CD4-positive, alpha-beta memory T cell (primary cell): ENCODE measurements at places on chromosomes 6 and 20. TPM values are rescaled to one million over a fixed set of nuclear protein-coding genes. Genes with fewer than 3 reads are reported as not detected.
A peak's percentile ranks its signal among the peaks of the same experiment; 100 is the strongest.

DNA sequence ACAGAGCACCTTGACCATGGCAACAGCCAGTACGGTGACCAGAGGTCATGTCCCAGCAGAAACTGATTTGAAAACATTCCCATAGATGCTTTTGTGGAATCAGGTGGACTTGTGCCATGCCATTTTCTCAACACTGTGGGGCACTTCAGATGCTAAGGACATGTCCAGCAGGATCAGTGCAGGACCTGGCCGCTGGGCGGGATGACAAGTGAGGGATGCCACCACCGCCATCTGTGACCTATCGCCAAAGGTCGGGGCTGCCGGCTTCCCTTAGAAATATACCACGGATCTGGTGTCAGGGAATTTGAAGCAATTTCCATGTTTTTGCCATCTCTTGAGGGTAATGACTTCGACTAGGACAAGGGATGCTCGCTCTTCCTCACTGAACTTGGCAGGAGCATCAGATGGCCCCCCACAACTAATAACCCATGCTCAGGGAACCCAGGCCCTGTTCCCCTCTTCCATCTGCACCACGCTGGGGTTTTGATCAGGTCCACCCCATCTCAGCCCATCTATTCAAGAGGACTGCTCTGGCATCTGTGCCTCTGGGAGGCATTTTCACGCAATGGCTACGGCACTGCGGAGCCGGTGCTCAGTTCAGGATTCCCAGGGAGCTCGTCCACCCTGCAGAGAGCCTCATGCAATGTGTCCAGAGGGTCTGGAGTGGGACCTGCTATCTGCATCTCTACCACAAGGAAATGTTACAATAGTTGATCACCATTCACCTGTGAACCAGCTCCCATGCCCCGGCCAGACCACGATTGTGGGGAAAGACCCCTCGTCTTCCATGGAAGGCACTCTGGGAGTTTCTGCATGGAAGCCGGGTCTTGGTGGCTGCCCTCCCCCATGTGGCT is 302.6 kb downstream of the TAF4 start:
- no peak for DNase-seq
- H3K27ac ChIP-seq, result no peak overlapping the region
- no peaks in the 10 kb centered on the region for H3K36me3 ChIP-seq

DNA sequence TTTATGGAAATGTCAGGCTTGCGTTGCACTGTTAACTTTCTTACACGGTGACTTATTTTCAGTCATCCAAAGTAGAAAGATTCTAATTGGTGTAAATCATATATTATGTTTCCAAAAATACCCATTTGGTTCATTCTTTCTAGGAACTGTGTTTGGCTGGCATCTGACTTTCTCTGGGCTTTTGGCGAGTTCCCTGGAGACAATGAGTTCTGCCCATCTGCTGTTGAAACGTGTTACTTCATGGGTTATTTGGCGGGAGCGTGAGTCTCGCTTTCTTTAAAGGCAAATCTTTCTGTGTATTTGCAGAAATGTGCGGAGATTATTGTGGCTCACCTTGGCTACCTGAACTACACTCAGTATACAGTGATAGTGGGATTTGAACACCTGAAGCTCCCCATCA is 29.5 kb downstream of the TMEM181 start:
- no peaks in the 10 kb centered on the region for H3K27me3 ChIP-seq
- DNase-seq, result no peak
- peaks cover 82% of the 10 kb centered on the region for H3K36me3 ChIP-seq
- H3K4me1 ChIP-seq, result no peaks in the 10 kb centered on the region
- no peak overlapping the region for H3K27ac ChIP-seq

- H3K4me3 ChIP-seq, result no peak overlapping the region
- H3K36me3 ChIP-seq, result no peaks in the 10 kb centered on the region
Measured at GRCh38 chr6:21987501-21987957, 309.3 kb downstream of the PRL start.

DNA sequence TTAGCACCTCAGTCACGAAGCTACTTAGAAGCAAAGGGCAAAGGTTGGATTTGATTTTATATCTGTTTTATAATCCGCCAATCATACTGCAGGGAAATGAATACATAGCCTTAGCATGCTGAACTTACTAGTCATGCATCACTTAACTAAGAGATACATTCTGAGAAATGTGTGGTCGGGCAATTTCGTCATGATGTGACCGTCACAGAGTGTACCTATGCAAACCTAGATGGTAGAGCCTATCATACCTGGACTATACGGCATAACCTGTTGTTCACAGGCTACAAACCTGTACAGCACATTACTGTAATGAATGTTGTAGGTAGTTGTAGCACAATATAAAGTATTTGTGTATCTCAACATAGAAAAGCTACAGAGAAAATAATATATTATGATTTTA is 345.2 kb upstream of the RGS17 start:
- H3K27me3 ChIP-seq, result no peaks in the 10 kb centered on the region
- no peak for DNase-seq
- H3K4me1 ChIP-seq, result no peaks in the 10 kb centered on the region
- no peak overlapping the region for H3K4me3 ChIP-seq
- no peak overlapping the region for H3K27ac ChIP-seq

DNA sequence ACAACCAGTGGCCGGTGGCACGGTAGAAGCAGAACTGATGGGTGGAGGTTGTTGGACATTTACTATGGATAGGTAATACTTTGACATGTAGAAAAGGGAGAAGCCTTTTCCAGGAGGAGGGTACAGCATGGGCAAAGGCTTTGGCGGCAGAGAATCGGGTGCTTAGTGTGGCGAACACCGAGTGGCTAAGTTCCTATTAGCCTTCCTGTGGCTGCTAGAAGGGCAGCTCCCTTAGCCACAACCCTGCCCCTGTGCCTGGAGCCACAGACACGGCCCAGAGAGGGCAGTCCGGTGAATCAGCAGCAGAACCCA is 37.9 kb upstream of the TGM2 start:
- no peak overlapping the region for H3K4me3 ChIP-seq
- no peak for DNase-seq
- H3K36me3 ChIP-seq, result no peaks in the 10 kb centered on the region
- no peaks in the 10 kb centered on the region for H3K4me1 ChIP-seq

DNA sequence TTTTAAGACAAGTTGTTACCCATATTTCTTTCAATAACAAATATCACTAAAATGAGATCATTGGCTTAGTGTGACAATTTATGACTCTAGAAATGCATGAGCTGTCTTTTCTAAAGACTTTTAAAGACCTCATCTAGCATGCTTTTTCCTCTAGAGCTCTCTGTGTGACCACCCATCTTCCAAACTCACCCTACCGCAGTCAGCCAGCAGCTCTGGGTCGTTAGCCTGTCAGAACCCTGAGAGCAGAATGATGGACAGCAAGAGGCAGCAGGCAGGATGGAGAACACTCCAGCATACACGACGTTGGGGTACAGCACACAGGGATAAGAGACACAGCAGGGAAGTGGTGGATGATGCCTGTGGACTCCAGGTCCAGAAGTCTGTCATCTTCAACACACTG is 45.1 kb upstream of the TBX18 start:
- H3K4me3 ChIP-seq, result no peak overlapping the region
- H3K36me3 ChIP-seq, result no peaks in the 10 kb centered on the region
- H3K4me1 ChIP-seq, result no peaks in the 10 kb centered on the region
- H3K27me3 ChIP-seq, result no peaks in the 10 kb centered on the region
- DNase-seq, result no peak

GRCh38 chr6:131062241-131063027 is 611 bp downstream of the EPB41L2 start:
- no peaks in the 10 kb centered on the region for H3K27me3 ChIP-seq
- H3K27ac ChIP-seq, result peak overlapping the region; percentile 38
- H3K4me1 ChIP-seq, result peaks cover 15% of the 10 kb centered on the region
- H3K36me3 ChIP-seq, result no peaks in the 10 kb centered on the region
- H3K4me3 ChIP-seq, result peak overlapping the region; percentile 18
- DNase-seq, result peak; percentile 14

DNA sequence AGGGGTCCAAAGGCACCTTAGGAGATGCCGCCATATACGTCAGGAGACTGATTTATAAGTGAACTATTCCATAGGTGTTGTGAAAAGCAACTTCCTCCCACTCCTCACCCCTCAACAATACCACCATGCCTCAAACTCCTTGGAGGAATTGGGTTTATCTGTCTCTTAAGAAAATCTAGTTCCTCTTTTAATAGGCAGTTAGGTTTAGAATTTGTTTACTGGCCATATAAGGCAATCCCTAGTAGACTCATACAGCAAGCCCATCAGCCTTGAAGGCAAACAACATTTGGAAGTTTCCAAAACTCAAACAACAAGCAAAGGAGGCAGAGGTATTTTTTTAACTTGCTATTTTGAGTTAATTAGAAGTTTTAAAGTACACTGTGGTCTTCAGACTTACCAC is 66.1 kb downstream of the PRND start:
- DNase-seq, result no peak
- H3K27me3 ChIP-seq, result no peaks in the 10 kb centered on the region
- H3K4me3 ChIP-seq, result no peak overlapping the region
- no peak overlapping the region for H3K27ac ChIP-seq
- no peaks in the 10 kb centered on the region for H3K4me1 ChIP-seq
- H3K36me3 ChIP-seq, result peaks cover 79% of the 10 kb centered on the region

GRCh38 chr6:105179244-105180065 is at the start of gene POPDC3:
Gene POPDC3, minus strand, starts transcription at chr6:105180014. Its CDS starts 18,105 bp downstream, at chr6:105161909.
- H3K27me3 ChIP-seq, result peaks cover 7% of the 10 kb centered on the region
- no peaks in the 10 kb centered on the region for H3K4me1 ChIP-seq
- H3K4me3 ChIP-seq, result no peak within 1 kb of the TSS

DNA sequence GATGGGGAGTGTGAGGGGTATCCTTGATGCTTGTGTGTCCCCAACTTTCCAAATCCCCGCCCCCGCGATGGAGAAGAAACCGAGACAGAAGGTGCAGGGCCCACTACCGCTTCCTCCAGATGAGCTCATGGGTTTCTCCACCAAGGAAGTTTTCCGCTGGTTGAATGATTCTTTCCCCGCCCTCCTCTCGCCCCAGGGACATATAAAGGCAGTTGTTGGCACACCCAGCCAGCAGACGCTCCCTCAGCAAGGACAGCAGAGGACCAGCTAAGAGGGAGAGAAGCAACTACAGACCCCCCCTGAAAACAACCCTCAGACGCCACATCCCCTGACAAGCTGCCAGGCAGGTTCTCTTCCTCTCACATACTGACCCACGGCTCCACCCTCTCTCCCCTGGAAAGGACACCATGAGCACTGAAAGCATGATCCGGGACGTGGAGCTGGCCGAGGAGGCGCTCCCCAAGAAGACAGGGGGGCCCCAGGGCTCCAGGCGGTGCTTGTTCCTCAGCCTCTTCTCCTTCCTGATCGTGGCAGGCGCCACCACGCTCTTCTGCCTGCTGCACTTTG is at the start of gene TNF:
TSS of gene TNF (plus strand) at position 231 of the 567 bp plus-strand sequence. CDS start at position 408, 177 bp downstream.
- H3K4me1 ChIP-seq, result peaks cover 82% of the 10 kb centered on the region
- no peaks in the 10 kb centered on the region for H3K27me3 ChIP-seq
- peak within 1 kb of the TSS; percentile 83 for H3K27ac ChIP-seq
- peak within 1 kb of the TSS; percentile 87 for H3K4me3 ChIP-seq
- peaks cover 12% of the 10 kb centered on the region for H3K36me3 ChIP-seq

- no peak overlapping the region for H3K4me3 ChIP-seq
- peaks cover 5% of the 10 kb centered on the region for H3K36me3 ChIP-seq
- H3K27ac ChIP-seq, result no peak overlapping the region
- DNase-seq, result peak; percentile 21
Measured at GRCh38 chr6:113936093-113936934, 34.6 kb downstream of the HDAC2 start.

- H3K36me3 ChIP-seq, result no peaks in the 10 kb centered on the region
- no peaks in the 10 kb centered on the region for H3K4me1 ChIP-seq
- DNase-seq, result no peak
Measured at GRCh38 chr6:34172961-34173775, 27.3 kb upstream of the GRM4 start.

GRCh38 chr20:36744764-36745191 is 1.1 kb downstream of the NDRG3 start:
- H3K36me3 ChIP-seq, result no peaks in the 10 kb centered on the region
- no peaks in the 10 kb centered on the region for H3K27me3 ChIP-seq
- DNase-seq, result no peak
- peak overlapping the region; percentile 66 for H3K4me3 ChIP-seq
- peaks cover 21% of the 10 kb centered on the region for H3K4me1 ChIP-seq

GRCh38 chr6:85470023-85470410 is 20.1 kb downstream of the NT5E start:
- peaks cover under 1% of the 10 kb centered on the region for H3K4me1 ChIP-seq
- no peak for DNase-seq
- no peaks in the 10 kb centered on the region for H3K36me3 ChIP-seq
- no peaks in the 10 kb centered on the region for H3K27me3 ChIP-seq
- H3K27ac ChIP-seq, result no peak overlapping the region

- H3K27ac ChIP-seq, result no peak overlapping the region
- no peak for DNase-seq
- no peaks in the 10 kb centered on the region for H3K4me1 ChIP-seq
- no peaks in the 10 kb centered on the region for H3K27me3 ChIP-seq
- H3K36me3 ChIP-seq, result no peaks in the 10 kb centered on the region
Measured at GRCh38 chr6:145339089-145339488, 396.2 kb downstream of the EPM2A start.

DNA sequence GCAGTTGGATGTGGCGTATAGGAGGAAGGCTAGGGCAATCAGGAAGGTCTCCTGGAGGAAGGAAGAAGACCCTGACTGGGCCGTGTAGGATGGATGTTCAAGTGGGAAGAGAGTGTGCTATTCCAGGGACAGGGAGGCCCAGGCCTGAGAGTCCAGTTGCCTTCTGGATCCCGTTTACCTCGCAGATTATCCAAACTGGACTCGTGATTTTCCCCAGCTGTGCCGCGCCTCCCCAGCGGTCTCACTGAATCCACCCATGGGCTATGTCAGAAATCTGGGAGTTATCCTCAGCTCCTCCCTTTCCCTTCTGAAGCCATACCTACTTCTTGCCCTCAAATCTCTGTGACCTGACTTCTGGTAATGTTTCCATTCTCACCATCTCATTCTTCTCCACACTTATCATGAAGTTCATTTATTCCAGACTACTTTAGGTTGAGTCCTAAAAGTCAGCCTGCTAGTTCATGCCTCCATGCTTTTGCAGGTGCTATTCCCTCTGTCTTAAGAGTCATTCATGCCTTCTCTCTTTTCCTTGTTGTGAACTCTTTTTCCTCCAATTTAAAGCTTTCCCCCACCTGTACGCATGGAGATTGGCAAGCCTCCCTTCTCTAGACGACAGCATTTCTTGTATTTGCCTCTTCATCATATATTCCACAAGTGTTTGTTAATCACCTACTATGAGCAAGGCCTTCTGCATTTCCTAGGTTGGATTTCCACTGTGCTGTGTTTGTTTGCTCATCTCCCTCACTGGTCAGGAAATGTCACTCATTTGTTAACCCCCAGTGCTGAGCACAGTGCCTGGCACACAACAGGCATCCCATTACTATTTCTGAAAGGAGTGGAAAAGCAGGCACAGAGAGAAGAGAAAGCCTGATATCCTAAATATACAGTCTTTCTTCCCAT is 2.7 kb downstream of the SDCBP2 start:
- H3K27me3 ChIP-seq, result no peaks in the 10 kb centered on the region
- peak overlapping the region; percentile 85 for H3K4me3 ChIP-seq
- DNase-seq, result no peak
- no peaks in the 10 kb centered on the region for H3K36me3 ChIP-seq

GRCh38 chr6:136783495-136784270 is 8.6 kb downstream of the MAP3K5 start:
- H3K27ac ChIP-seq, result no peak overlapping the region
- H3K4me1 ChIP-seq, result peaks cover 90% of the 10 kb centered on the region
- H3K36me3 ChIP-seq, result peaks cover 4% of the 10 kb centered on the region
- H3K4me3 ChIP-seq, result no peak overlapping the region

ADGRG6 gene
- 0.22 TPM for total RNA-seq

SYTL3 gene
- 22.2 TPM for total RNA-seq

OR12D3 gene
- total RNA-seq, result not detected

TPBG gene
- total RNA-seq, result 0.79 TPM

SPATS1 gene
- total RNA-seq, result not detected

FRMD1 gene
- not detected for total RNA-seq

RBM24 gene
- not detected for total RNA-seq

PHACTR2 gene
- 60.3 TPM for total RNA-seq

C6orf52 gene
- total RNA-seq, result 1.2 TPM

IPCEF1 gene
- total RNA-seq, result 92.5 TPM

COL9A3 gene
- total RNA-seq, result not detected

RSPO3 gene
- not detected for total RNA-seq

KCNK16 gene
- total RNA-seq, result not detected

FAM162B gene
- not detected for total RNA-seq
